DMS 273 treated with DMSO at 0.1 percent for 48 hours (cell line): ENCODE measurements at places on chromosomes 5 and 9.

DNA sequence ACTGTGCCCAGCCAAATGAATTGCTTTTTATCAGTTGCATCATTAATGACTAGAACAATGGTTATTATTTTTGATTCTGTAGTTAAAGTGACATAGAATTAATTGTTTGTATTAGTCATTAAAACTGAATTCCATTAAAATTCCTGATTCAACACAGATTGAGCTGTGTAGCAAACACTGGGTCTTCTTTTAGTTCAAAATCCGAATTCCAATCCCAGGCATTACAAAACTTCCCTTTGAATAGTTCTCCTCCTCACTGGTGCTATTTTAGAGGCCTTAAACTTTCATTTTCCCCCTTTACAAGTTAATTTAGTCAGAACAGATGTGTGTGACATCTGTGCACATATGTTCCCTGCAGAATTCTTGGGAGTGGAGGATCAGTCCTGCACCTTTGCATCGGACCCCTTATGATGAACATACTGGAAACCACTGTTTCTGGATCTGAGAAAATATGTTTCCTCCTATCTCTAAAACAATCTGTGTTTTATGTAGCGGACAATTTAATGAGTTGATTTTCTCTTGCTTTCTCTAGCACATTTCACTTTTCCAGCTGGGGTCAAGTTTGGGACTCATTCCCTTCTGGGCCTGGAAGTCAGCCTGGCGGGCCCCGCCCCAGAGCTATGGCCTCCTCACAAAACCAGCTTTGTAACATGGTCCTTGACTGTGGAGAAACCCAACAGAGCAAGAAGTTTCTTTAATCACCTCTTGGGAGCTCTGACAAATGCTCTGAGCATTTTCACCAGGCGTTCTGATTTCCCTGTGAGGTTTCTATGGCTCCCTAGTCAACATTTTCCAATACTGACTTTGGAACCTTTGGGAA is 87.9 kb upstream of the MAMDC2 start:
- peak; percentile 49 for DNase-seq

DNA sequence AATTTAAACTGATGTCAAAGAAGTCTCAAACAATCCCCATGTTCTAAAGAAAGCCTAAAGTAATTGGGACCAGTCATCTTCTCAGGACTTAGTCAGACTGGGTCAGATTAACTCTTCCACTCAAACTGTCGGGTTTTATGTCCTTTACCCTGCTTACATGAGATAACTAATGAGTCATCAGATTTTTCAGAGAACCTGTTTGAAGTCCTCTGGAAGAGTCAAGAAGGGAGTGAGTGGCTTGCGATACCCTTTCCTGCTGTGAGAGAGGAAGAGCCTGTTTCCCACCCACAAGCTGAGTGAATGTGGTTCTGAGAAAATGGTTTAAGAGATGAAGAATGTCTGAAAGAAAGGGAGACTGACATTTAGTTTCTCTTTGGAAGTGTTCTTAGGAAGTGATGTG is 1866.7 kb upstream of the C9orf72 start:
- no peak for DNase-seq

DNA sequence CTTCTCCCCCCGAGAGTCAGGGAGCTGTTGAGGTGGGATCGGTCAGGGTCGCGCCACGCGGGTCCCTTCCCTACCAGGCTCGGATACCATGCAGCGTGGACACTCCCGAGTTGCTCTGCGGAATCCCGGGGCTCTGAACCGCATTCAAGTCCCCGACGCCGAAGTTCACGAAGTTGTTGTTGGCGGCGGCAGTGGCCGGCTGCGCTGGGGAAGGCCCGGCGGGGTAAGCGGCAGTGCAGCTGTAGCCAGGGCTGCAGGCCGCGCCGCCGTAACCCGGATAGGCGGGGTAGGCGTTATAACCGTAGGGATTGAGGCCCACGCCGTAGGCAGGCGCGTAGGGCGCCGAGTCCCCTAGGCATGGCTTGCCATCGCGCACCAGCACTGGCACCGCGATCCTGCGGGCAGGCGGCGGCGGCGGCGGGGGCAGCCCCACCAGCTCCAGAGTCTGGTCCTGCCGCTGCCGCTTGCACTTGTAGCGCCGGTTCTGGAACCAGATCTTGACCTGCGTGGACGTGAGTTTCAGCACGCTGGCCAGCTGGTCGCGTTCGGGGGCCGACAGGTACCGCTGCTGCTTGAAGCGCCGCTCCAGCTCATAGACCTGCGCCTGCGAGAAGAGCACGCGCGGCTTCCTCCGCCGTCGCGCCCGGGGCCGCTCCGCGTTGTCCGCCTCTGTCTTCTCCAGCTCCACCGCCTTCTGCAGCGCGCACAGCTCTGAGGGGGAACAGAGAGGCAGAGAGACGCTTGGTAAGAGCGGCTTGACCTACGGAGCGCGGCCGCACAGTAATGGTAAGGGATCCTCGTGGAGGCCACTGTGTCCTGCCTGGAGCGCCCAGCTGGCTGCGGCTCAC is 2.3 kb downstream of the NKX2-5 start:
- no peak for DNase-seq

DNA sequence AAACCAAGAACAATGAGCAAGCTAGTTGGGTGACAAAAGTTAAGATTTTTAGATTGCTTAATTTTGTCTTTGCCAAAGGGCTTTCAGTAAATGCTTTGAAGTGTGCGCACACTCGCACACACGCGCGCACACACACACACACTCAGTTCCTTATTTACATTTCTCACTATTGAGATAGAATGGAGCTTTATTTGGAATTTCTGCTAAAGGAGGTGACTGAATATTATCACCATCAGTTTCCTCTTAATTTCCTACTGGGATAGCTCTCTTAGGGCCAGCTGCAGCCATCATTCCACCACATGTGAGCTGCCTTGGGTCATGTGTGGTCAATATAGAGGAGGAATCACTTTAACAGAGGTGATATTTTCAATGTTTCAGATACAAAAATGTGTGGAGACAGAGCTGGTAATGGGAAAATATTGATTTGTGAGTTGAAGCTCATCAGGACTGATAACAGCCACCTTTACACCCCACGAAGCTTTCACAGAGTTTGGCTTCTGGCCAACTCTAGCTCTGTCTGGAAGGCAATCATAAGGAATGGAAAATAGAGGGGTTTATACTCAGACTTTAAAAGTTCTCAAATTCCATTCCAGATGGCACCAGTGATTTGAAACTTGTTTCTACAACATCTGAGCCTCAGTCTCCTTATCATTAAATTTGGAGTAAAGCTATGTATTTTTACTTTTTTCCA is 99.9 kb downstream of the MACIR start:
- DNase-seq, result peak; percentile 50

- DNase-seq, result no peak
Observed at GRCh38 chr9:107807183-107807582, 317.6 kb upstream of the KLF4 start.

GRCh38 chr9:124940521-124940893 is 376 bp downstream of the GOLGA1 start:
- DNase-seq, result no peak
